ENCODE measurements at places on chromosomes 7 and 10. TPM values are rescaled to one million over a fixed set of nuclear protein-coding genes. Genes with fewer than 3 reads are reported as not detected.

Gene SLK
- 50.1 TPM for total RNA-seq

Gene SCART1
- total RNA-seq: 1.6 TPM

Gene IL15RA
- total RNA-seq: 2.1 TPM

Gene AGMO
- not detected for total RNA-seq

Gene MACC1
- 0.18 TPM for total RNA-seq

Gene PDCD4
- total RNA-seq: 302 TPM

Gene ZNF783
- total RNA-seq: 9.1 TPM

Gene CYP3A7
- 0.74 TPM for total RNA-seq

Gene JCAD
- 27.9 TPM for total RNA-seq

Gene CTAGE4
- 2.9 TPM for total RNA-seq

Gene TFR2
- total RNA-seq: 0.08 TPM

Gene RAPGEF5
- total RNA-seq: 4.2 TPM

Gene LLCFC1
- not detected for total RNA-seq

Gene PDE1C
- total RNA-seq: 187 TPM

Gene MSMB
- total RNA-seq: not detected

Gene HKDC1
- total RNA-seq: 0.16 TPM
